ENCODE measurements at places on chromosomes 7 and 10.

DNA sequence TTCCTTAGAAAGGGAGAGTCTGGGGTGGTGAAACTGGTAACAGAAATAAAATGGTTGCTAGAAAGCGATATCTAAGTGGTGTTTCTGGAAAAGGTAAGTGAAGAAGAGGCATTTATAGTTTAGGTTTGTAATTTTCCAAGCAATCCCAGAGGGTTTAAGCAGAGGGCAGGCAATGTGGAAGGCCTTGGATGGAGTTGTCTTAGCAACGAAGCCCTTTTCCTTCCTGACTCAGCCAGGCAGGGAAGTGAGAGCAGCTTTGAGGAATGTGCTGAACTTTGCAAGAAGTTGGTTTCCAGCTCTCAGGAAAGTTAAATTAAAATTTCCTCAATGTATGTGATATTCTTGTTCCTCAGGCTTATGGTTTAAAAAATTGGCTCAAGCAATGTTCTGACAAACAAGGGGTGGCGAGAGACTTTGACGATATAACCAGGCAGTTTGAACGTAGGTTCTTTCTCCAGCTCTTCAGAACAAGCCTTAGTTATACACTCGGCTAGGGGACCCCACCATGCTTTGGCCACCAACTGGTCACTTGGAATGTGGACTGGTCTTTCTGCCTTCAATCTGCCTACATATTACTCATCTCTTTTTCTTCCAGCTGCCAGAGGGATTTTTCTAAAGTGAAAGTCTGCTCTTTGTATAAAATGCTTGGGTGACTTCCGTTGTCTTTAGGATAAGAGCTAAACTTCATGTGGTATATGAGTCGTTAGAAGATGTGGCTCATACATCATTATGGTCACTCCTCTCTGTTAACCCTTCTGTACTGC, 66.9 kb upstream of the SLC25A13 start:
- no peak for DNase-seq

DNA sequence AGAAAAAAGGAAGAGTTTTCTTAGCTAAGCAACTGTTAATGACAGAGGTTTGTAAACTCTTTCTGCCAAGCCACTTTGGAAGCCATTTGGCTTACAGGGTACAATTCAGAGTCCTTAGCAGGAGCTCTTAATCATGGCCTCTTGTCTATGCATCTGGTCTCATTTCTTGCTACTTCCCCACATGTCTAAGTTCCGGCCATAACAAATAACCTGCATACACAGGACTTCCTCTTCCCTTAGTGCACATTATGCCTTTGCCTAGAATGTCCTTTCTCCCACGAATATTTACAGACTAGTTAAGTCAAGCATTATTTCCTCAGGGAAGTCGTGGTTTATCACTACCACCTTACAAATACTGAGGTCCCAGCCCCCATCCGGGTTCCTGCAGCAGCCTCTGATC, 8.6 kb upstream of the UPF2 start:
- DNase-seq = no peak

GRCh38 chr10:97915346-97916131, 65.9 kb downstream of the GOLGA7B start:
- DNase-seq = no peak

DNA sequence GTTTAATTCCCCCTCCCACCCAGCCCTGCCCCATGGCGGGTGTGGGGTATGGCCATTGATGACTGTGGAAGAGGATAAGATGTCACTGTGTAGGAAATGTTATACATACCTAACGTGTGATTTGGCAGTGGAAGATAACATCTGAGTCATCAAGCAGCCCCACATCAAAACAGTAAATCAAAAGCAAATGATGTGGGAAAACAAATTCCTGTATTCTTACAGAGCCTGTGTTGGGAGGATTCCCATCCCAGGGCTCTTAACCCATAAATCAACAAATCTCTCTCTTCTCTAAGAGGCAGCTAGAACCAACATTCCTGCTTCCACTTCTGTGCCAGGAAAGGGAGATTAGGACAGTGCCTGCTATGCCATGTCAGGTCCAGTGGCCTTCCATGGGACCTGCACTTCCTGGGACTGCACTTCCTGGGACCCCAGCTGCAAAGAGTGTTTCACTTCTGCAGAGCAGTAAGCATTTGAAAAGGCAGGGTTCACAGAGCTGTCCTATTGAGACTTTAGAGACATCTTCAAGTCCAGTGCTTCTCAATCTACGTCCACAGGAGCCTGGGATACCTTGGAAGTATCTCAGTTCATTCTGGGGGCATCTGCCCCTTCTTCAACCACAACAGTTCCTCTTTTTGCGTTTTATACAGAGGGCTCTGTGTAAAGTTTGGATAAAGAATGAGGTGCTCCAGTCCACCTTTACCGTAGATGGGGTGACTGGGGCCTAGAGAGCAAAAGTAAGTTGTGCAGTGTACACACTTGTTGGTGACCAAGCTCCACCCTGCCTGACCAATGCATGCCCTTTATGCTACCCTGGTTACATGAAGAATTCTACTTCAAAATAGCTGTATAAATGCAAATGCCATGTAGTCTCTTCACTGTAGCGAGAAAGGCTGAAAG, 45.7 kb downstream of the ATXN7L1 start:
- no peak for DNase-seq

- DNase-seq = no peak
Observed at GRCh38 chr7:38245409-38245977, 27.9 kb downstream of the TARP start.

GRCh38 chr7:30656006-30656957, 26.0 kb downstream of the CRHR2 start:
- DNase-seq = no peak

GRCh38 chr7:34838329-34838728, 180.3 kb downstream of the NPSR1 start:
- no peak for DNase-seq

GRCh38 chr7:73602721-73603651, 21.3 kb downstream of the MLXIPL start:
- no peak for DNase-seq
